ENCODE measurements at places on chromosomes 16 and 17.

DNA sequence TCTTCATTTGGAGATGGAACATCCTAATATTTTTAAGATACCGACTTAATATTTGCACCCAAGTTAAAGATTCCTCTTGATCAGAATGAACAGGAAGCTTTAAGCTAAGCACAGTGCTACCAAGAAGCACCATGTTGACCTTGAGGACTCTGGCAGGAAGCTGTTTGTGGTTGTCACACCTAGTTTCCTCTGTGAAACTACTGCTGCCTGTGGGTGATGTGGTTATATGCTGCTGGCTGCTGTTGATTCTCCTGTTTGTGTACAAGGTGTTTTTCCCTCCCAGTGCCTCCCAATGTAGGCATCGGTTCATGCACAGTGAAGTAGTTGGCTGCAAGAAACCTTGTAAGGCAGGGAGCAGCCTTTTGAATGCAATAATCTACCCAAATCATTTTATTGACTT lies 23.4 kb downstream of the RBL2 start:
- peak; percentile 25 for DNase-seq

GRCh38 chr16:26155221-26155620 lies 463.5 kb downstream of the HS3ST4 start:
- no peak for DNase-seq

DNA sequence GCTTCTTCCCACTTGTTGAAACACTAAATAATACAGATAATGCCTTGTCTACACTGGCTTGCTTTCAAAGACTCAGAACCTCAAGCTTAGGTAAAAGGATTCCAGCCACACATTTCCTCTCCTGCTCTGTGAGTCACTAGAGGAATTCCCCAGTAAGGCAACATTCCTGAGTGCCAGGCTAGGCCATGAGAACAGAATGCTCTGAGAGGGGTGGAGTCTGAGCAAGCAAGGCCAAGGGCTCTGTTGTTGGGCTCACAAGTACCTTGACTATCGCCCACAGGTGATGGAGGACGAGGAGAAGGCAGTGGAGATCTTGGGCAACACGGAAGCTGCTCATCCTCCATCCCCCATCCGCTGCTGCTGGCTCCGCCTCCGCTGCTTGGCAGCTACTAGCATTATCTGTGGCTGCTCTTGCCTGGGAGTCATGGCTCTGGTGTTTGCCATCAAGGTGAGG lies 6.7 kb upstream of the PHKG2 start:
- no peak for DNase-seq

- DNase-seq: no peak
These were observed 5.2 kb downstream of the MTHFSD start for GRCh38 chr16:86549893-86550190.

DNA sequence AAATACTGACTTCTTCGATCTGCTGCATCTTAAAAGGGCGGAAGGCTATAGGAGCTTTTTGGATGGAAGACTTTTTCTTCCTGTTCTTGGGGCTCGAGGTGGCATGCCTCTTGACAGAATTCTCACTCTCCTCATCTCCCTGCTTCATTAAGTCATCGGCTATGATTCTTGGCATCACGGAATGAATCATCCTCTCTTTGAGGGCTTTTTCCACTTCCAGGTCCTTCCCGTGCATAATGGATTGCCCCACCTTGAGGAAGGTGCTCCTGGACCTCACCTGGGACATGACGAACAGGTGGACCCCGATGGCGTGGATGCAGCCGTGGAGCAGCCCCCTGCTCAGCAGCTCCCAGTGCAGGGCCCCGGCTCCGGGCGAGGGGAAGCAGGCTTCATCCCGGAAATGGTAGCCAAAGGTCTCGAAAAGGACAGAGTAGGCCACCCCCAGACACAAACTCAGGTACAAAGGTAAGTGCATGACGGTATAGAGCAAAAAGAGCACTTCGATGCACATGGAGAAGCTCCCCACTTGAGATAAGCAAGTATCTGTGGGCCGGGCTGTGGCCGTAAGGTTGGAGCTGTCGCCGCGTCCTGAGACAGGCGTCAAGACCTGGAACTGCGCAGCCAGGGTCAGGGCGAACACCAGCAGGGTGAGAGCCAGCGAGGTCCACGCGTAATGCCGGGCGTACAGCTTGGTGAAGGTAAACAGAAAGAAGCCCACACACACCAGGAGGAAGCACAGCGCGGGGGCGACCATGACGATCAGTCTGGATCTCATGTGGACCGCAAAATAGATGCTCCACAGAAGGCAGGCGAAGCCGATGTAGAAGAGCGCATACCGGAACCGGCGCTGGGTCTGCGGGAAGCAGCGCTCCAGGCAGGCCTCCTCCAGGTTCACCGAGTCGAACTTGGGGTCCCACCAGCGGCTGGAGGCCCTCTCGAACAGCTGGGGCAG lies 1.7 kb downstream of the ADCY9 start:
- no peak for DNase-seq

DNA sequence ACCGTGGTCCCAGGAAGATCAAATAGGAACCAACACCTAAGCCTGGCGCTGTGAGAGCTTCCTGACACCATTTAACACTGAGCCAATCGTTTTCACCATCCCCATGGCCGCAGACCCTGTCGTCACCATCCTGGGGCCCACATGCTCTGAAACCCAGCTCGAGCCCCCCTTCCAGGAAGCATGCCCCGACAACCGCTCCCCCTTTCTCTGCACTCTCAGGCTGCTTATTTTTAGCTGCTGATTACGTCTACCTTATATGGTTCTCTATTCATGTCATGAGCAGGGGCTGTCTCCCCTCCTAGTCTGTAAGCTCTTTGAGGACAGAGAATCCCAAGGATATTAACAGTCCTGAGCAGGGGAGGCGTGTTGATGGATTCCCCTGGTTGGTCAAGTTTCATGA lies 10.5 kb downstream of the SRL start:
- DNase-seq: no peak

- no peak for DNase-seq
These were observed 637 bp downstream of the DHRS11 start for GRCh38 chr17:36592316-36592715.

DNA sequence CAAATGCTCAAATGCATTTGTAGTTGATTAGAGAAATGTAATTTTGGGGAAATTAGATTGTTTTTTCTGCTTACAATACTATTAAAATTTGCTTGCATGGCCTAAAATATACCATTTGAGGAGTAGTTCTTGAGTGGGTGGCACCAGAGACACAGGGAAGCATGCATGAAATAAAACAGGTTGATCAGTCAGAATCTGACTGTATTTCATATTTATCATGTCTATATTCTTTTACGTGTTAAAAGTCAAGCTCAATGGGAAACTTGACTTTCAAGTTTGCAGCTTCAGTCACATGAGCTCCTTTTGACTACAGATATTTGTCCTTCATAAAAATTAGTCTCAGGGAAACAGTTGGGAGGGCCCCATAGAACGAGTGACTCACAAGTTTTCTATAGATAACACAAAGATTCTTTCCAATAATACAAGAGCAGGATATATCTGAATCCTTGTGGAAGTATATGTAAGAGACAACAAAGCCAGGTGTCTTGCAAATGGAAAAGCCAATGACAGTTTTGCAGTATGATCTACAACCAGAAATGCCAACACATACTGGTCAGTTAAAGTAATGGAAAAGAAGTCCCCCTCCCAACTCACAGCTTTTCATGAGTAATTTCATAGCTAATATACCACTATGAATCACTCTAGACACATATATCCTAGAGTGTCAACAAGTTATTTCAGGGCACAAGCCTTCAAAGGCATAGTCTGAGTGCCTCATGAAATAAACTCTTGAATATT lies 42.2 kb upstream of the CORO6 start:
- no peak for DNase-seq

GRCh38 chr16:76653390-76654026 lies 376.3 kb downstream of the CNTNAP4 start:
- DNase-seq: no peak

DNA sequence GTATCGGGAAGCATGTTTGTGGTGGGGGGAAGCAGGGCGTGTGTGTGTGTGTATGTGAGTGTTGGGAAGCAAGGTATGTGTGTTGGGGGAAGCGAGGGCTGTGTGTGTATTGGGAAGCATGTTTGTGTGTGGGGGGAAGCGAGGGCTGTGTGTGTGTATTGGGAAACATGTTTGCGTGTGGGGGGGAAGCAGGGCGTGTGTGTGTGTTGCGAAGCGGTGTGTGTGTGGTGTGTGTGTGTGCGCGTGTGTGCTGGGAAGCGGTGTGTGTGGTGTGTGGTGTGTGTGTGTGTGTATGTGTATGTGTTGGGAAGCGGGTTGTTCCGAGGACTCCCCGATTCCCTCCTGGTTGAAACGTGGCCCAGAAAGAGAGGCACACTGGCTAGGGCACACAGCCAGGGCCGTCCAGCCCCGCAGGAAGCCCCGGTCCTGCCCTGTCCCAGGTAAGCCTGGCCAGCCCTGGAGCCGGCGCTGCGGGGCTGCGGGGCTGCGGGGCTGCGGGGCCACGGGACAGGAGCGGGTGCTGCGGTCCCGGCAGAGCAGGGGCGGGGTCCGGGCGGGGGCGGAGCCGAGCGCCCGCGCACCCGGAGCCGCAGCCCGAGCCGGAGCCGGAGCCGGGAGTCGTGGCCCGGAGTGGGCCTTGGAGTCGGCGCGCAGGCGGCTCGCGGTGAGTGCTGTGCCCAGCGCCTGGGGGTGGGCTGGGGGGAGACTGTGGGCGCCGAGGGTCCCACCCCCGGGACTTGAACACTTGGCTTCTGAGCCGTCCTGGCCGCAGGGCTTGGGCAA lies at the start of gene NOD2:
NOD2 (plus strand) TSS at position 608 of the 783 bp plus-strand sequence. CDS start 5,890 bp downstream, outside the sequence.
- peak; percentile 41 for DNase-seq

- peak; percentile 84 for DNase-seq
These were observed at the start of the genes COG8 and NIP7 for GRCh38 chr16:69339289-69340094. Gene COG8 (minus strand): TSS chr16:69339564. CDS start chr16:69339552, 12 bp downstream. Gene NIP7 (plus strand): TSS chr16:69339772. CDS start chr16:69339830, 58 bp downstream.

Measured in stimulated activated CD4-positive, alpha-beta T cell treated with anti-CD3 and anti-CD28 coated beads, Interleukin-4, amount 100 ng/mL, for 4 hours (primary cell).